Progenitor cell of endocrine pancreas (in vitro differentiated cells): ENCODE measurements at places on chromosomes 13 and 19. TPM values are rescaled to one million over a fixed set of nuclear protein-coding genes. Genes with fewer than 3 reads are reported as not detected.

GRCh38 chr13:94444826-94445225 lies 34.7 kb downstream of the DCT start:
- DNase-seq, result no peak

The TUBA3C gene
- not detected in 2 replicates for total RNA-seq

The ZNF665 gene
- 8.5 and 9.4 TPM in 2 replicates for total RNA-seq

The PLPP2 gene
- total RNA-seq, result 46.3 and 52.7 TPM in 2 replicates

The KLK1 gene
- not detected in 2 replicates for total RNA-seq
